ENCODE measurements at places on chromosomes 13 and 19. TPM values are rescaled to one million over a fixed set of nuclear protein-coding genes. Genes with fewer than 3 reads are reported as not detected.

CCDC194 gene
- not detected for total RNA-seq

DNA sequence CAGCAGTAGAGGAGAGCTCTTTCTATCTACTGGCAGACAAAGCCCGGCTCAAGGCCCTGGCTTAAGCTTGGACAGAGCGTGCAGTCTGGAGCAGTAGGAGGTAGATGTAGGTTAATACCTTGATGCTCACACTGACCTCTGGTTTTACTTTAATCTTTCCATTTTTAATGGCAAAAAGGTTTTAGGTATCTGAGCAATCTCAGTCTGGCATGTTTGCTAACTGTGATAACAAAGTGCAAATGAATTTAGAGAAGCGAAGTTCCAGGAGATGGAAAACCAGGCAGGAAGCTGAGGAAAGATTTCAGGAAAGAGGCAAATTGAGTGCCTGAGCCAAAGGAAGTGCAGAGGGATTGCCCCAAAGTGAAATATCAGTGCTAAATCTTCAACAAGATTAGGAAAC lies 356.6 kb downstream of the FOXO1 start:
- no peak for DNase-seq

DNA sequence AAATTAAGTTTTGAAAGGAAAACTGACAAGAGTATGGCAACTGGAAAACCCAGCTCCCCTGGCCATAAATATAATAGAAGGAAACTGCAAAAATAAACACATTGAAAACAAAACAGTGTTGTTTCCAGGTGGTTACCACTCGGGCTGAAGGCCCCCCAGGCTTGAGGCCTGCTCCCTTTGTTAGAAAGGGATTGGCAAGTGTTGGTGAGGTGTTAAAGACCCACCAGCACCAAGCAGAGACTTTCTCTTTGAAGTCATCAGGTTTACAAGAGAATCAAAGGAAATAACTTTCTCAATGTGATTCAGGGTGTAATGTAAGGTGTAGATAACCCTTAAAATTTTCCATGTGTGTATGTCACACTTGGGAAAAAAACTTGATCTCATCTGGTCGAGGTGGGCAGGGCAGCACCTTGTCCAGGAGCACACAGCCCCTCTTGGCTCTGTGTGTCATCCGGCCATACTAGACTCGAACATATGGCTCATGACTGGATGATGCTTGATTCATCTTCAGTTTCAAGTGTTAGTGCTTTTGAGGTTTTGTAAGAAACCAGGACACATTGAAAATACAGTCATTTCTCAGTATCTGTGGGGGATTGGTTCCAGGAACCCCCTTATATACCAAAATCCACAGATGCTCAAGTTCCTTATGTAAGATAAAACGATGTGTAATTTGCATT lies 7.8 kb downstream of the ACTN4 start:
- no peak for DNase-seq

GRCh38 chr19:39778763-39779162 lies at the start of gene LEUTX:
Gene LEUTX, plus strand, starts transcription at chr19:39778854. Its CDS starts 67 bp downstream, at chr19:39778921.
- DNase-seq = no peak

DNA sequence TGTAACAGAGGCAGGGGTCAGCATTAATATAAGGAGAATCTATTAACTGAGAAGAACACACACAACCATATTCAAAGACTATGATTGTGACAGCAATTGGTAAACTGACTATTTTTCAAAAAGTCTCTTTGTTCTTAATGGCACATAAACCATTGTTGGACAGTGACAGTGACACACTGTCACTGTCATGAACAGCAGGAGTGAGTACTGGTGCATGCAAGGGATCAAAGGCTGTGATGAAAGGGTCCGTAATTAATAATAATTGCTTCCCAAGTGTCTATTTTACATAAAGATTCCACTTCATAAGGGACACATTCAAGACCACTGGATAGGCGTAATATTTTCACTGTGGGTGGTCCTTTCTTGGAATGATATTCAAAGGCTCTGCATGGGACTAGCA lies 50.7 kb downstream of the LHFPL6 start:
- DNase-seq = no peak

- DNase-seq = peak; percentile 60
These were observed 2.8 kb upstream of the CERS4 start for GRCh38 chr19:8206147-8207087.

ZNF221 gene
- 5.9 TPM for total RNA-seq

DNA sequence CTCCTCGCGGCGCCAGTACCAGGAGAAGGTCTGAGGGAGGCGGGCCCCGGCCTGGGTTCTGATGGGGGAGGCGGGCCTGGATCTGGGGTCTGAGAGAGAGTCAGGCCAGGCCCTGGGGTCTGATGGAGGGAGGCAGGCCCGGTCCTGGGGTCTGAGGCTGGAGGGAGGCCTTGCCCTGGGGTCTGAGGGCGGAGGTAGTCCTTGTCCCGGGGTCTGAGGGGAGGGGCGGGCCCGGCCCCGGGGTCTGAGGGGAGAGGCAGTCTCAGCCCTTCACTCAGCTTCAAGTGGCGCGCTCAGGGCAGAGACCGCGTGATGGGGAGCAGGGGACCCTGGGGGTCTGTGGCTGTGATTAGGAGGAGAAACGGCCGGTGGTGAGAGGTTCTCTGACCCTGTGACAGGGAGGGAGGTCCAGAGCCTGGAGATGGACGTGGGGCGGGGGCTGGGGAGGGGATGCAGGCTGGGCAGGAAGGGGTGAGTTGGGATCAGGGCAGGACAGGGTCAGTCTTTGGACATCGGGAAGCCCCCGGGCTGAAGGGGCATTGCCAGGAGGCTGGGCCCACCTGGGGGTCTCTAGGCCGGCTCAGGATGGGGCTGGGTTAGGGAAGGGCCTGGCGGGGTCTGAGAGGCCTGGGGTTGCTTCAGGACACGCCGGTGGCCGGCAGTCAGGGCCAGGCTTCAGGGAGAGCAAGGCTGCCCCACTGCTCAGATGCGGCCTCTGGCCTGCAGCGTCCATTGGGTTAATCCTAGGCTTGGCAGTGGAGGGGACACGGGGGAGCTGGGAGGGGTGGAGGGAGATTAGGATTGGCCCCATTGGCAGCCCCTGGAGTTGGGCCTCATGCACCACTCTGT lies 18.7 kb downstream of the HCN2 start:
- DNase-seq = no peak

STAP2 gene
- 17.4 TPM for total RNA-seq

DNA sequence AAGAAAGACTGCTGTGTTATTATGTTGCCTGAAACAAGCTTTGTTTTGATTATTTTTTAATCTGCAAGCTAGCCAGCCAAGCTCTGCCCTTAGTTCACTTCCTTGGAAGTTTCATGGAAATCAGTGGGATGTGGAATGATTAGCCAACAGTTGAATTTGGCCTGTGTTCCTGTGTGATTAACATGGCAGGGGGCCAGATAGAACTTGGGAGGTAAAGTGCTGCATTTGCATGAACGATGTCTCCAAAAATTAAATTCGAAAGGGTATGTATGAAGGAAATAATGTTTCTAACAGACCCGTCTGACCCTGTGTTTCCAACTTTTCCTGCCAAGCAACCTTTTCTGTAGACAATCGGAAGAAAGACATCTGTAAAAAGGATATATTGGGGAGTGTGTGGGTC lies 32.2 kb downstream of the UFM1 start:
- no peak for DNase-seq
